OCI-M1 (cell line): ENCODE measurements at places on chromosomes 12 and 14.
A peak's percentile ranks its signal among the peaks of the same experiment; 100 is the strongest.

GRCh38 chr14:71620401-71620800 is 311.8 kb upstream of the RGS6 start:
- no peak for DNase-seq

- DNase-seq = no peak
Observed at GRCh38 chr12:70399311-70399710, 33.2 kb downstream of the KCNMB4 start.

- DNase-seq = no peak
Observed at GRCh38 chr12:77788231-77789168, 42.2 kb upstream of the NAV3 start.

DNA sequence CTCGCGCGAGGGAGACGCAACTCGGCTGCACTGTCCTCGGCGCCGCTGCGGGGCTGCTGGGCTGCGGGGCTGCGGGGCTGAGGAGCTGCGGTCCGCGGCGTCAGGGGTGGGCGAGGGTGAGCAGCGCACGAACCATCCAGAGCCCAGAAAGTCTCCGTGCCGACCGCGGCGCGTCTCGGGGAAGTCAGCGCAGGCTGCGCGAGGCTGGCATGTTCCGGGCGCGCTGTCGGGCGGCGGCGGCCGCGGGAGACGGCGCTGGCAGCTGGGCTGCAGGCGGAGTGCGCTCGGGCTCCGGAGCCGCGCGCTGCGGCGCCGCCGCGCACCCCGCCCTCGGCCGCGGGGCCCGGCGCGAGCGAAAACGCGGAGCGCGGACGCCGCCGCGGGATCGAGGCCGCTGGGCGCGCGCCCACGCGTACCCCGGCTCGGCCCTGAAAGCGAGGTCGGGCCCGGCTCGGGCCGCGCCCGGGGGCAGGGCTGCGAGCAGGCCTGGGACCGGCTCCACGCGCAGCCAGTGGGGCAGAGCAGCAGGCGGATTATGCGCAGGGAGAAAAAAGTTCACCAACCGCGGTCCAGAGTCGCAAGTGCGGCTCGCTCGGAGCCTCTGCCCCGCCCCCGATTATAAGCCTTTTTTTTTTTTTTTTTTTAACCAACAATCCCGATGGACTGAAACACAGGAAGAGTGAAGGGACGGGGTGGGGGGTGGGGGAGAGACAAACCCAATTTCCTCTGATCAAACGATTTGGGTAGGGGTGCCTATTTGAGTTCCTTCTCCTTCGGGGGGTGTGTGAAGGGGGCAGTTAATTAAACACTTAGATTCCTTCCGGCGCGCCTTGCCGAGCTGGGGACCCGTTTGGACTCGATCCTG is at the start of gene PRICKLE1:
Gene PRICKLE1 (minus strand): TSS at position 282 of the 865 bp plus-strand sequence. CDS start 117,230 bp downstream, outside the sequence.
- DNase-seq = peak; percentile 66

DNA sequence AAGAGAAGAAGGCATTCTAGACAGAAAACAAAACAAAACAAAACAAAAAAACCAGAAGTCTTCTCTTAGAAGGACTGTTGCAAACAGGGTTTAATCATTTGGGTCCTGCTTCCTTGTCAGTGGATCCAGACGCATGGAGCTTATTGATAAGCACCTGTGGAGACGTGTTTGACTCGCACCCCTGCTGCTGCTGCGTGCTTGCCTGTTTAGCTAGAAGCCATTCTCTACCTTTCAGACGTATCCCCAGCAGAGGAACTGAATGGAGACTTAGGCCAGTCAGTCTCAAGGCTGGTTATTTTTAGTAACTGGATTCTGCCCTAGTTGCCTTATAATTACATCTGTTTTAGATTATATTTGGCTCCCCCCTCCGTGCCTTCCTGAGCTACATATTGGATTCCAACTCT is 186.1 kb upstream of the EEA1 start:
- peak; percentile 74 for DNase-seq

- no peak for DNase-seq
Observed at GRCh38 chr12:114291389-114292060, 114.4 kb downstream of the TBX5 start.

- no peak for DNase-seq
Observed at GRCh38 chr12:132717011-132717410, 6.4 kb downstream of the PGAM5 start.

GRCh38 chr14:67480011-67480410 is 8.5 kb downstream of the TMEM229B start:
- no peak for DNase-seq
